ENCODE measurements at places on chromosomes 2 and 18.
A peak's percentile ranks its signal among the peaks of the same experiment; 100 is the strongest.

- no peak for DNase-seq
Observed at GRCh38 chr18:354471-354870, 86.6 kb upstream of the THOC1 start.

- no peak for DNase-seq
Observed at GRCh38 chr2:124919296-124919695, 894.2 kb downstream of the CNTNAP5 start.

DNA sequence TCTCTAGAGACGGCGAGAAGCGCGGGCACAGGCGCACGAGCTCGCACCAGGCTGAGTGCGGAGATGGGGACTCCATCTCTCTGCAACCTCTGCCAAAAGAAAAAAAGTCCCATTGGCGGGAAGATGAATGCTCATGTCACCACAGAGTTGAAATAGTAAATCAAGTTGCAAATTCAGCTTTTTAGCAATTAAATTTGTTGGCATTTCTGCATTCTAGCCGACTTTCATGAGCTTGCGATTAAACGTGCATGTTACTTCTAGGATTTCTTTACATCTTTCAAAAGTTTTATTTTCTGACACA is 588 bp downstream of the CHAC2 start:
- DNase-seq: peak; percentile 15

GRCh38 chr2:95315801-95316411 is 18.8 kb downstream of the KCNIP3 start:
- no peak for DNase-seq

- no peak for DNase-seq
Observed at GRCh38 chr2:211033765-211034164, 477.4 kb downstream of the CPS1 start.

GRCh38 chr2:120875431-120875830 is 139.8 kb downstream of the GLI2 start:
- no peak for DNase-seq

DNA sequence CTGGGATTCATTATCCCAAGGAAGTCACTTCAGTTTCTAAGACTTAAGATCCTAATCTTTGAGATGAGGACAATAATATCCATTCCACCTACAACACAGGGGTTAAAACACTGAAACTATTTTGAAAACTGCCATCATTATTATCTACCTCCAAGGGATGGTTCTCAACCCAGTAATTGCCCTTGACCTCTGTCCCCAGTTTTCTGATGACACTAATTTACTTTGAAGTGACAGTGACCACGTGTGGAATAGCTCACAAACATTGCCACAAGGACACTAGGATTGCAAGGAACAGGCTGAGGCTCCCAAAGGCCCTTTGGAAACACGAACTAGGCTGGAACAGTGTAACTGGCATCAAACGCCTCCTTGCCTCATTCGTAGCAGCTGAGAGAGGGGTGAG is 78.4 kb downstream of the UXS1 start:
- no peak for DNase-seq

DNA sequence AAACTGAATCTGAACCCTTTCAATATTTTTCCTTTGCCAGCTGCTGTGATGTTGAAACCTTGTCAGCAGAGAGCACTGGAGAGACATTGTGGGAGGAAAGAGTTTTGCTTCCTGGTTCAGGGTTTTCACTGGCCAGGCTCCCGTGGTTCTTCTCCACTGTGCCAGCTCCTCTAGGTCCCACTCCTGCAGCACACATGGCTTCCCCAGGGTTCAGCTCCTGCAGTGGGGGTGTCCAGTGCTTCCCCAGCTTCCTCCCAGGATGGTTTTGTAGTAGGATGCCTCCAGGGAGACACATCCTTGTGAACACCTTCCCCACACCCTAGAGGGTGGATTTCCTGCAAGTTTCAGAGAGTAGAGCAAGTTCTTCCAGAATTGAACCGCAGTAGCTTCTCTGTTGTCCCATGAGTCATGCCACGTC is 24.0 kb upstream of the SULT1C3 start:
- DNase-seq: peak; percentile 0

DNA sequence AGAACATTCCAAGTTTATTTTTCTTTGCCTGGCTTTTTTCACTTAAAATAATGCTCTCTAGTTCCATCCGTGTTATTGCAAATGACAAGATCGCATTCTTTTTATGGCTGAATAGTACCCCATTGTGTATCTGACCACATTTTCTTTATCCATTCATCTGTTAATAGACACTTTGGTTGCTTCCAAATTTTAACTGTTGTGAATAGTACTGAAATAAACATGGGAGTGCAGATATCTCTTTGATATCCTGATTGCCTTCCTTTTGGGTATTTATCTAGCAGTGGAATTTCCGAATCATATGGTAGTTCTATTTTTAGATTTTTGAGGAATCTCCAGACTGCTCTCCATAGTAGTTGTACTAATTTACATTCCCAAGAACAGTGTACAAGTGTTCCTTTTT is 230.5 kb downstream of the FIGN start:
- no peak for DNase-seq

GRCh38 chr18:36862182-36862581 is 33.3 kb downstream of the KIAA1328 start:
- DNase-seq: no peak

DNA sequence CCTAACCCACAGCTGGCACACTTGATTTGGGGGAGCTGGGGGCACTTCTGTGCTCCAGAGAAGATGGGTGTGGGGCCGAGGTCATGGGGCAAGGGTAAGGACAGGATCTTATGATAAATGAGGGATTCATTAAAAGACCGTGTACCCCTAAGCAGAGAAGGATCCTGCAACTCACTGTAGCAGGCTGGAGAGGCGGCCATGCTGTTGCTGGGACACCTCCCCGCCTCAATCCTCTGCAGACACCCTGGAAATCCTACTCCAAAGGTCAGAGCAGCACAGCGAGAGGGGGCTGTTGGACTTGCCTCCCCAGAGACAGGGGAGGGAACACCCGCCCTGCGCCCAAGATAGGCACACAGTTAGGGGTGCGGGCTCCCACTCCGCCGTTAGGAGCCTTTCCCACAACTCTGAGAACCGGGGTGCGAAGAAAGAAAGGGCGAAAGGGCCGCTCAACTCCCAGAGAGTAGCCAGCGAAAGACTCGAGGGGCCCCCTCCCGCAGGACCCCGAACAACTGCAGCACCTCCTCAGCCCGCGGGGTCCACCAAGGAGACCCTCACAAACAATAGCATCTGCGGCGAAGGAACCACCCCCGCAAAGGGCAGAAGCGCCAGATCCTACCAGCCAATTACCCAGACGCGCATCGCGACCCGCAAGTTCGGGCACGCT is 1.4 kb downstream of the PARD6G start:
- DNase-seq: no peak

DNA sequence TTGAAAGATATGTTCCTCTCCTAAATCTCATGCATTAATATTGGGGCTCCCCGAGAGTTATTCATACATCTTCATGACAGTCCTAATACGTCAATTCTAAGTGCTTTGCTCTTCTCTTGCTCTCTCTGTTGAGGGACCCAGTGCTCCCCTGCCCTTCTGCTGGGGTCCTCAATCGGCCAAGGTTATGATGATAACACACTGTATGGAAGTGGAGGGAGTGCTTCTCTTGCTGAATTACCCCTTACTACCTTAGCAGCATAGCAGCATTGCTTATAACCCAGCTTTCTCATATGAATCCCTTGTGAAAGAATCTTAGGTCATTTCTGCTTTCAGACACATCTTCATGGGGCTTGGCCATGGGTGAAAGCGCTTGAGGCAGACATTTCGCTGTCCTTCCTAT is 43.2 kb downstream of the ITPRID2 start:
- DNase-seq: no peak

DNA sequence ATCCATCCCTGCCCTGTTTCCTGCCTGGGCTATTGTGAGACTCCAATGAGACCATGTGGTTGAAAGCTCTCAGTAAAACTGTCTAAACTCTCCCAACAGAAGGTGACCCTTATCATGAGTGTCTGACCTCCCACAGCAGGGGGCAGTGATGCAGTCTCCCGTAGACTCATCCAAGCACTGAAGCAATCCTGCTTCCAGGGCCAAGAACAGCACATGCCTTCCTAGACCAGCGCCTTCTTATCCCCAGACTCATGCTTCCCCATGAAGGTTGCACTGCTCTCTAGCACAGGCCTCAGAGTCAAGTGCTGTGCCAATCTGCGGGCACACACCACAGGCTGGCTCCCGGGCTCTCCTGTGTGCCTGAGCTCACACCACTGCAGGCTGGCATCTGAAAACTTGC is 112.3 kb downstream of the TNS1 start:
- DNase-seq: no peak

All from NCI-H1092 (cell line).